ENCODE measurements at places on chromosomes 1 and 21. TPM values are rescaled to one million over a fixed set of nuclear protein-coding genes. Genes with fewer than 3 reads are reported as not detected.

GRCh38 chr1:45205011-45205909, 1.1 kb downstream of the ZSWIM5 start:
- H3K36me3 ChIP-seq, result no peaks in the 10 kb centered on the region
- H3K27me3 ChIP-seq, result no peaks in the 10 kb centered on the region
- peaks cover 35% of the 10 kb centered on the region for H3K4me1 ChIP-seq

DNA sequence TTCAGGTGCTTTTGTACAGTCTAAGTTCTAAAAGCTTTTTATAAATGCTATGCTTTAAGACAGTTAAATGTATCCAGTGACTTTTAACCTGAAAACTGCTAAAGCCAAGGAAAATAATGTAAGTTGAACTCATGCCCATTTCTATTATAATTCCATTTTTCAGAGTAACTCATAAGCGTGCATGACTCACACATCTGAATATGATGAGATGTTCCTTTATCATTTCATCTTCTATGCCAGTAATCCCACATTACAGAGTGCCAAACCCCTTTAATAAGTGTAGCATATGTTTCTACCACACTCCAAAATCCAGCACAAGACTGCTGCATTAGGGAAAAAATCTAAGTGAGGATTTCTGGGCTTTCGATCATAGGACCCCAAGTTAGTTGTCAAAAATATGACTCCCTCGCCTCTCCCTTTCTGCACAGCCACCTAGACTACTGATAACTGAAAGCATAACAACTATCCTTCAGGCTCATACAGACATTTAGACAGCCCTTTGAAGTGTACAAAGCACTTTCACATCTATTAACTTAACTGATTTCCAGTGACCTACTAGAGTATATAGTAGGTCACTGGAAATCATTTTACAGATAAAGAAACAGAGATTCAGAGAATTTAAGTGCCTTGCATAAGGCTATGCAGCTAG, 45.3 kb downstream of the JAK1 start:
- H3K36me3 ChIP-seq, result peaks cover 2% of the 10 kb centered on the region
- H3K4me3 ChIP-seq, result peak overlapping the region; percentile 5

DNA sequence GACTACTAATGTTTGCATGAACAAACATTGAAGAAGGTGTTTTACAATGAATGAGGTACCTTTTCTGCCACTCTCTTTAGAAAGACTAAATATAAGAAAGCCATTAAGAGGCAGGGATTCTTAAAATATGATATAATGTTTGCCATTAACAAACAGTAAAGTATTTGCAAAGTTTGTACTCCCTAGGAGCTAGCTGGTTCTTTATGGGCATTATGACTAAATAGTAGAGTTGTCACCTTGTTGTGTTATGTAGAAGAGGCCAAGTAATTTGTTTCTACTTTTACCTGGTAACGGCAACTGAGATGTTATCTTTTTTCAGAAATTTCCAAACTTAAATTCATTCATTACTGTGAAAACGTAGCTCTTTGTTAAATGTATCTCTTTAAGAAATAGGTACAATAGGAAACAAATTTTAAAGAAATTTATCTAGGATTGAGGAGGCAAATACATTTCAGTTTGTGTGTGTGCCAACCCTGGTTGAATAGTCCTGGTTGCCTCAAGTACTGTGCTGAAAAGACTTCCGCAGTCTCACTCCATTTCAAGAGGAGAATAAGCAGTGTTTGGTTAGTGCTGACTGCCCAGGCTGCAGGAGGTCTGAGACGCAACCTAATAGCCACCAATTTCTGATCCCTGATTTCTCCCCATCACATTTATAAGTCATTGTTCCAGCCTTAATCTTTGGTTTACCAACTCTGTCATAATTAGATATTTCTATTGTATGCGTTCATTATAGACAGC, 52.1 kb downstream of the WDR3 start:
- H3K27ac ChIP-seq, result no peak overlapping the region
- H3K27me3 ChIP-seq, result peaks cover 12% of the 10 kb centered on the region
- no peaks in the 10 kb centered on the region for H3K36me3 ChIP-seq
- no peak for DNase-seq

DNA sequence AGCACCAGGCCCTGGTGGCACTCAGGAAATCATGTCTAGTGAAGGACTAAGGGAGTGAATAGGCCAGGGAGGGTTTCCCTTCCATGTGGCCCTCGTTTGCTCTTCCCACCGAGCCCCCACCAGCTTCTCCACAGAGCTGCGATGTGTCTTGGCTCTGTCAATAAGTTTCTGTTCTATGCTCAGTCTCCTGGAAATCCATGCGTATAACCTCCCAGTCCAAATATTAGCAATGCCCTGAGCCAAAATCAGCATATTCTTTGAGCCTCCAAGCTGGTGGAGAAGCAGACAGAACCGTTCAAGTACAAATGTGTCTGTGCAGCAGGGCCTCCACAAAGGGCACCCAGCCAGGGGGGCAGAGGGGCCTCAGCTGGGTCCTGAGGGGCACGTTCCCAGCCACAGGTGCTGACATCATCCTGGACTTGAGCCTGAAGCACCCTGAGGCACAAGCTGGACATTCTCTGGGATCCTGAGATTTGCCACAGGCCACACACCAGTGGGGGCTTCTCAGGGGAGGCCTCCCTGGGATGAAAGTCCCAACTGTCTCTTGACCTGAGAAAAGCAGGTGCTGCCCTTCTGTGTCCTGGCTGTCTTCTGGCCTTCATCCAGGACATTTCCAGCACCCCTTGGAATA, 350.5 kb upstream of the VAMP3 start:
- H3K4me3 ChIP-seq, result no peak overlapping the region
- DNase-seq, result no peak
- H3K36me3 ChIP-seq, result no peaks in the 10 kb centered on the region

GRCh38 chr1:150548632-150549495, at the start of gene ADAMTSL4:
Gene ADAMTSL4 (plus strand): TSS chr1:150549408. CDS start chr1:150552289, 2,881 bp downstream.
- H3K4me3 ChIP-seq, result peak within 1 kb of the TSS; percentile 70
- no peaks in the 10 kb centered on the region for H3K36me3 ChIP-seq
- H3K27me3 ChIP-seq, result peaks cover 30% of the 10 kb centered on the region
- no peak within 1 kb of the TSS for H3K27ac ChIP-seq

- no peaks in the 10 kb centered on the region for H3K27me3 ChIP-seq
- peaks cover 7% of the 10 kb centered on the region for H3K4me1 ChIP-seq
- no peak overlapping the region for H3K4me3 ChIP-seq
- no peaks in the 10 kb centered on the region for H3K36me3 ChIP-seq
- DNase-seq, result no peak
These were observed 4.2 kb downstream of the SPOCD1 start for GRCh38 chr1:31811605-31812004.

DNA sequence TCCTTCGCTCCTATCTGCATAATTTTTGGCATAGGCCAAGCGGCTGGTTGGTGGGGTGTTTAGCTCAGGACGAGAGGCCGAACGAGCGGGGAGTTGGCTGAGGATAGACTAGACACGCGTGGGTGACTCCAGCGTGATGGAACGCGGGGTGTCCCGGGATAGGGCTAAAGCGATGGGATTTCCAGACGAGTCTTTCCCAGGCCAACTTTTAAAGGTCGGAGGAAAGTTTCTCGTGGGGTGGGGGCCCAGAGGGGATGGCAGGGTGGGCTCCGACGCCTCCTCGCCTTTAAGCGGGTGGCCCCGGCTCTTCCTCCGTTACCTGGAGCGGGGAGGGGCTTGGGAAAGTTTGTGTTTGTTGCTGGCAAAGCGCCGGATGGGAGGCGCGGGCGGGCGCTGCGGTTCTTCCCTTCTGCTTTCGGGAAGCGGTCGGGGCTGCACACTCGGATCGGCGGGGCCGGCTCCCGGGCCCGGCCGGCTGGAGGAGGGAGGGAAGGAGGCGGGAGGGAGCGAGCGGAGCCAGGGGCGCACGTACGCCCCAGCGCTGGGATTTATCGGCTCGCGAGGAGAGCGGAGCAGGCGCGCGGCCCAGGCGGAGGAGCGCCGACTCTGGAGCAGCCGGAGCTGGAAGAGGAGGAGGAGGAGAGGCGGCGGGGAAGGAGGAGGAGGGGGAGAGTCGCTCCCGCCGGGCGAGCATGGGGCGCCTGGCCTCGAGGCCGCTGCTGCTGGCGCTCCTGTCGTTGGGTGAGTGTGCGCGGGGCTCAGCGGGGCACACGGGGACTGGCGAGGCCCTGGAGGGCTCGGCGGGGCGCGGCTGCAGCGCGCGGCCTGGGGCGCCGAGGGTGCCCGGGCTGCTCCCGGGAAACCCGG, at the start of gene PTGFRN:
Gene PTGFRN, plus strand, starts transcription at position 405 of the 867 bp plus-strand sequence. Its CDS starts 288 bp downstream, at position 693.
- peak within 1 kb of the TSS; percentile 69 for H3K4me3 ChIP-seq
- peaks cover 3% of the 10 kb centered on the region for H3K4me1 ChIP-seq
- H3K36me3 ChIP-seq, result no peaks in the 10 kb centered on the region
- peak; percentile 36 for DNase-seq

GRCh38 chr21:28737674-28738419, 254.8 kb downstream of the LTN1 start:
- H3K27me3 ChIP-seq, result no peaks in the 10 kb centered on the region
- no peak overlapping the region for H3K27ac ChIP-seq
- H3K4me1 ChIP-seq, result peaks cover 6% of the 10 kb centered on the region
- DNase-seq, result no peak
- no peak overlapping the region for H3K4me3 ChIP-seq

- H3K36me3 ChIP-seq, result peaks cover 29% of the 10 kb centered on the region
- peaks cover 3% of the 10 kb centered on the region for H3K4me1 ChIP-seq
- no peak overlapping the region for H3K4me3 ChIP-seq
- no peak overlapping the region for H3K27ac ChIP-seq
- no peak for DNase-seq
These were observed 94.6 kb downstream of the VPS13D start for GRCh38 chr1:12324423-12324822.

DNA sequence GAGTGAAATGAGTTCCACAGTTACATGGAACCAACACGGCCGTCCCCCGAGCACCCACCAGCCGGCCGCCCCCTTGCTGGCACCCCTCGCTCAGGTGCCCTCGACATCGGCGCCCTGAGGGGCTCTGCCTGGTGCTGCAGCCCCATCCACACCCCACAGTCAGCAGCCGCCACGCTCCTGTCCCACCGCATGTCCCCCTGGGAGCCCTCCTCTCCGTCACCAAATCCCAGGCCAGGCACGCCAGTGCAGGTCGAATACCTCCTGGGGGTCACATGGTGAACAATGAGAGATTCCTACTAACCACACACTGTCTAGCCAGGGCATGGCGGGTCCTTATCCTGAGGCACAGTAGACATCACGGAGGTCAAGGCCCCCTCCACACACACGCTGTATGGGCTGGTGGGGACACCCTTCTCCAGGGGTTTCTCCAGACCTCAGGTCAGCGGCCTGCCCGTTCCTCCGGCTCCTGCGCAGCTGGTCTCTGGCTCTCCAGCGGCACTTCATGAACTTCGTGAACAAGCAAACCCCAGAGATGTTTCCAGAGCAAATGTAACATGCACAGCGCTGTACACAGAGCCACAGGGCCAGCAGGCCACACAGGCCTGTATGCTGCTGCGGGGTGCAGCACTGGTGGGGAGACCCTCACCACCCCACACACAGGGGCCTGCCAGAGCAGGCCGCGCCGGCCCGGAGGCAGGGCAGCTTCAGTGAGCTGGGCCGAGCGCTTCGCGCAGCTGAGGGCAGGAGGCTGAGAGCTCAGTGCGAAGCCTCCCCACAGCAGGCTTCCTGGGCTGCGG, 21.8 kb downstream of the POFUT2 start:
- H3K4me1 ChIP-seq, result peaks cover 18% of the 10 kb centered on the region
- no peak overlapping the region for H3K4me3 ChIP-seq
- H3K27me3 ChIP-seq, result no peaks in the 10 kb centered on the region
- DNase-seq, result peak; percentile 4
- peaks cover 25% of the 10 kb centered on the region for H3K36me3 ChIP-seq
- H3K27ac ChIP-seq, result no peak overlapping the region

- DNase-seq, result no peak
- H3K36me3 ChIP-seq, result no peaks in the 10 kb centered on the region
- H3K27ac ChIP-seq, result no peak overlapping the region
- H3K4me3 ChIP-seq, result no peak overlapping the region
These were observed 171.5 kb upstream of the CAMK1G start for GRCh38 chr1:209412036-209412435.

- H3K4me1 ChIP-seq, result no peaks in the 10 kb centered on the region
- H3K27ac ChIP-seq, result no peak overlapping the region
- H3K4me3 ChIP-seq, result no peak overlapping the region
- H3K27me3 ChIP-seq, result peaks cover 17% of the 10 kb centered on the region
- H3K36me3 ChIP-seq, result no peaks in the 10 kb centered on the region
These were observed 5.4 kb downstream of the KCNA2 start for GRCh38 chr1:110600716-110601115.

GRCh38 chr1:147717051-147717705, 43.2 kb downstream of the GJA5 start:
- H3K27me3 ChIP-seq, result peaks cover 14% of the 10 kb centered on the region
- H3K4me1 ChIP-seq, result peaks cover 12% of the 10 kb centered on the region
- H3K36me3 ChIP-seq, result peaks cover 3% of the 10 kb centered on the region
- DNase-seq, result peak; percentile 29
- no peak overlapping the region for H3K27ac ChIP-seq

DNA sequence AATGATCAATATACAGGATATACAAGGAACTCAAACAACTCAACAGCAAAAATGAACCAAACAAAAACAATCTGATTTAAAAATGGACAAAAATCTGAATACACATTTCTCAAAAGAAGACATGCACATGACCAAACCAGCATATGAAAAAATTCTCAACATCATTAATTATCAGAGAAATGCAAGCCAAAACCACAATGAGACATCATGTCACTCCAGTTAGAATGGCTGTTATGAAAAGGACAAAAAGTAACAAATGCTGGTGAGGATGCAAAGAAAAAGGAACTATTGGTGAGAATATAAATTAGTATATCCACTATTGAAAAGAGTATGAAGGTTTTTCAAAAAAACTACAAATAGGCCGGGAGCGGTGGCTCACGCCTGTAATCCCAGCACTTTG, 42.0 kb downstream of the FCRL3 start:
- no peak for DNase-seq
- no peaks in the 10 kb centered on the region for H3K36me3 ChIP-seq
- H3K4me3 ChIP-seq, result no peak overlapping the region
- H3K27me3 ChIP-seq, result peaks cover 3% of the 10 kb centered on the region

DNA sequence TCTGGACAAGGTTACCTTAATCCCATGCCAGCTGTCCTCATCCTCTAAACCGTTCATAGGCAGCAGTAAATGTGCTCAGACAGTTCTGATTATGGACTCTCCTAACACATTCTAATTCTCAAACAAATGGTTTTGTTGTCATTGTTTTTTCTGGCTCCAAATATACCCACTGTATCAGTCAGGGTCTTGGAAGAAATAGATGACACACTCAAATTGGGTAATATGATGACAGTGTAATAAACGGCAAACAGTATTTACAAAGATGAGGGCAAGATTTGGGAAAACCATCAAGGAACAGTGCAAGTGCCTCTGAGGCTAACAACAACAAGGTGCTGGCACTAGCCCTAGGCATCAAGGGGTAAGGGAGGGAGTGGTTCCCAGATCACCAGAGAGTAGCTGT, 4.3 kb upstream of the CDC20 start:
- H3K36me3 ChIP-seq, result peaks cover 7% of the 10 kb centered on the region
- no peak overlapping the region for H3K4me3 ChIP-seq
- H3K27me3 ChIP-seq, result no peaks in the 10 kb centered on the region
- peaks cover 4% of the 10 kb centered on the region for H3K4me1 ChIP-seq

The C1orf94 gene
- total RNA-seq, result not detected

The LCE3D gene
- not detected for total RNA-seq

The ADAMTS4 gene
- 3.0 TPM for total RNA-seq

The GBP6 gene
- total RNA-seq, result 0.81 TPM

The MCOLN2 gene
- total RNA-seq, result 42.1 TPM

The RGS8 gene
- total RNA-seq, result 0.05 TPM

The PRDM16 gene
- not detected for total RNA-seq

The CTTNBP2NL gene
- total RNA-seq, result 5.4 TPM

The PDC gene
- not detected for total RNA-seq

The MAP3K21 gene
- total RNA-seq, result 5.6 TPM

The CYP2J2 gene
- 0.57 TPM for total RNA-seq

The FMOD gene
- 1.9 TPM for total RNA-seq

Measured in activated CD4-positive, alpha-beta memory T cell treated with anti-CD3 and anti-CD28 coated beads for 36 hours (primary cell).